ENCODE measurements at places on chromosomes 16 and 17. TPM values are rescaled to one million over a fixed set of nuclear protein-coding genes. Genes with fewer than 3 reads are reported as not detected.

The CLEC18B gene
- total RNA-seq = 1.6 TPM

The COTL1 gene
- total RNA-seq = 545 TPM

The KAT8 gene
- total RNA-seq = 61.2 TPM

The C16orf89 gene
- not detected for total RNA-seq

The TBC1D3E gene
- not detected for total RNA-seq

The TNFRSF13B gene
- not detected for total RNA-seq

DNA sequence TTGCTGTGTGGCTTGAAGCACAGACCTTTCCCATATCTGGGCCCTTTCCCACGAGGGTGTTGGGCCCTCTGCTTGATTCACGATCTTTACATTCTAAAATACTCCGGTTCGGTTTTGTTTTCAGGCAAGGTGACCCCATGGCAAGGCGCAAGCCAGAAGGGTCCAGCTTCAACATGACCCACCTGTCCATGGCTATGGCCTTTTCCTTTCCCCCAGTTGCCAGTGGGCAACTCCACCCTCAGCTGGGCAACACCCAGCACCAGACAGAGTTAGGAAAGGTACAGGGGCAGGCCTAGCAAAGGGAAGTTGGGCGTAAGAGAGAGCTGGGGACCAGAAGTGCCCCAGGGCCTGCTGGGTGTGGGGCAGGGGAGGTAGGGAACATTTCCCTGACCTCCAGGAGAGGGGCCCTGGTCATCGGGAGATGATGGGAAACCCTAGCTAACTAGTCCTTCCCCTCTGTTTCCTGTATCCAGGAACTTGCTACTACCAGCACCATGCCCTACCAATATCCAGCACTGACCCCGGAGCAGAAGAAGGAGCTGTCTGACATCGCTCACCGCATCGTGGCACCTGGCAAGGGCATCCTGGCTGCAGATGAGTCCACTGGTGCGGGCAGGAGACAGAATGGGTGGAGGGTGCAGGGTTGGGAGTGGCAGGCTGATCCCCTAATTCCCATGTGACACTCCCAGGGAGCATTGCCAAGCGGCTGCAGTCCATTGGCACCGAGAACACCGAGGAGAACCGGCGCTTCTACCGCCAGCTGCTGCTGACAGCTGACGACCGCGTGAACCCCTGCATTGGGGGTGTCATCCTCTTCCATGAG lies 1.4 kb downstream of the ALDOA start:
- H3K4me1 ChIP-seq = peaks cover 9% of the 10 kb centered on the region

DNA sequence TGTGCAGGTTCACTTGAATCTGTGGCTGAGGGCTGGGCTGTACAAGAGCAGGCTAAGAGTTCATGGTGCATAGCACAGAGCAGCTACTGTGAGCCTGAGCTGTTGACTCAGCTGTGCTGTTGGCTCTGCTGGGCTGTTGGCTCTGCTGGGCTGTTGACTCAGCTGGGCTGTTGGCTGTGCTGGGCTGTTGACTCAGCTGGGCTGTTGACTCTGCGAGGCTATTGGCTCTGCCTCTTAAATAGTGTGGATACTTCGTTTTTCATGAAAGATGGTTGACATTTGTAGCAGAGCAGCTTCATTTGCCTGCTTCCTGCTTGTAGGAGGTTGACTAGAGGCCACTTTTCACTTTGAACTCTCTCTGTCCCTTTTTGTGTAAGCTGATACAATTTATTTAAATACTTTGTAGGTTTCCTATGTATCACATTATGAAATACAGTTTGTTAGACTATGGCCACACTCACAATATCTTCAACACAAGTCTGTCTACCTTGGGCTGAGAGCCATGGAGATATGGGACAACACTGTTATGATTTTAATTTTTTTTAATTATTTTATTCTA lies 40.3 kb upstream of the CCNF start:
- no peak for DNase-seq
- H3K36me3 ChIP-seq = peaks cover 11% of the 10 kb centered on the region
- no peak overlapping the region for H3K4me3 ChIP-seq
- H3K4me1 ChIP-seq = no peaks in the 10 kb centered on the region
- no peak overlapping the region for H3K27ac ChIP-seq

GRCh38 chr17:56570199-56570598 lies 23.3 kb upstream of the NOG start:
- H3K4me1 ChIP-seq = no peaks in the 10 kb centered on the region
- H3K4me3 ChIP-seq = no peak overlapping the region
- no peak for DNase-seq
- no peaks in the 10 kb centered on the region for H3K36me3 ChIP-seq
- no peak overlapping the region for H3K27ac ChIP-seq

GRCh38 chr17:32482568-32483320 lies 4.0 kb upstream of the CDK5R1 start:
- H3K4me1 ChIP-seq = peaks cover 13% of the 10 kb centered on the region
- H3K27ac ChIP-seq = peak overlapping the region; percentile 14
- peaks cover 8% of the 10 kb centered on the region for H3K27me3 ChIP-seq
- DNase-seq = no peak
- no peak overlapping the region for H3K4me3 ChIP-seq

DNA sequence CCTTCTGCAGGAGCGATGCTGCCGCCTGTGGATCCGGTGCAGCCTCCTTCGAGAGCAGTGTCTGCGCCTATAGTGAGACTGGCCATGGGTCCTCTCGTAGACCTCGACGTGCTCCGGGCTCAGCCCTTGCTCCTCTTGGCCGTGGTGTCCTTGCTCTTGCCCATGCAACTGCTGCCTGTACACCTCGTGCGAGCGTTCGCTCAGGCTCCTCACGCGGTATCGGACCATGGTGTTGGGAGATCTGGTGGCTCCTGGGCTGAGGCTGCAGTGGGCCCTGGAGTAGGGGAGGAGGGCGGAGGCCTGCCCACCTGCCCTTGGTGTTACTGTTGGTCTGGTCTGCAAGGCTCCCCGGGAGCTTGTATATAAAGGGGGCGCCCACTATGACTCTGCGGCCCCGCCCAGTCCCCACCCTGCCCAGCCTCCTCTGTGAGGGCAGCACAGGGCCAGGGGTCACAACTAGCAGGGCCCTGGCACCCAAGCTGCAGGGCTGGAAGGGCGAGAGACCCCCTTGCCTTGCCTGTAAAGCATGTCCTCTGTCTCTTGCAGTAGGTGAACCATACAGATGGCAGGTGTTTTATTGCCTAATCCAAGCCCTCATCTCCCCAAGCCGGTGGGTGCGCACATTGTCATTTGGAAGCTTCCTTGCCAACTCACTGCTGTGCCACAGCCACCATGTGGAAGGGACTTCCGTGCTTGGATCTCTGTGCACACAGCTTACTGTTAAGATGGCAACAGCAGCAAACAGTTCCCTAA lies at the start of gene PRM2:
Gene PRM2, minus strand, starts transcription at position 338 of the 753 bp plus-strand sequence. Its CDS starts 110 bp downstream, at position 228.
- H3K36me3 ChIP-seq = no peaks in the 10 kb centered on the region
- no peak within 1 kb of the TSS for H3K27ac ChIP-seq
- H3K4me3 ChIP-seq = no peak within 1 kb of the TSS

- H3K27me3 ChIP-seq = peaks cover 4% of the 10 kb centered on the region
- H3K36me3 ChIP-seq = peaks cover 2% of the 10 kb centered on the region
- H3K4me1 ChIP-seq = peaks cover 50% of the 10 kb centered on the region
Measured at GRCh38 chr17:2084036-2084765, 29.3 kb downstream of the HIC1 start.

DNA sequence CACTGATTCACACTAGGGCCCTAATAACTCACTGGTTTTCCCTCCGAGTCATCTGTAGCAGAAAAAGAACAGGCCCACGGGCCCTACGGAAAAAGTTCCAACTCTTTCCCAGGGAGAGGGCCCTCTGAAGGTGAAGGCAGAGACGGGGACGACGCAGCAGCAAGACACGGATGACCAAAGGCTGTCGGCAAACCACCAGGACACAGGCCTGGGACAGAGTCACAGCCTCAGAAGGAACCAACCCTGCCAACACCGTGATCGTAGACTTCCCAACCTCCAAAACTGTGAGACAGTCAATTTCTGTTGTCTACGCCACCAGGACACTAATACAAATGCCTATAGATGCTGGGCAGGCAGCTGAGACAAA lies 5.2 kb upstream of the SPHK1 start:
- no peak overlapping the region for H3K27ac ChIP-seq
- H3K36me3 ChIP-seq = no peaks in the 10 kb centered on the region
- no peak for DNase-seq
- peaks cover 12% of the 10 kb centered on the region for H3K27me3 ChIP-seq
- H3K4me3 ChIP-seq = no peak overlapping the region

DNA sequence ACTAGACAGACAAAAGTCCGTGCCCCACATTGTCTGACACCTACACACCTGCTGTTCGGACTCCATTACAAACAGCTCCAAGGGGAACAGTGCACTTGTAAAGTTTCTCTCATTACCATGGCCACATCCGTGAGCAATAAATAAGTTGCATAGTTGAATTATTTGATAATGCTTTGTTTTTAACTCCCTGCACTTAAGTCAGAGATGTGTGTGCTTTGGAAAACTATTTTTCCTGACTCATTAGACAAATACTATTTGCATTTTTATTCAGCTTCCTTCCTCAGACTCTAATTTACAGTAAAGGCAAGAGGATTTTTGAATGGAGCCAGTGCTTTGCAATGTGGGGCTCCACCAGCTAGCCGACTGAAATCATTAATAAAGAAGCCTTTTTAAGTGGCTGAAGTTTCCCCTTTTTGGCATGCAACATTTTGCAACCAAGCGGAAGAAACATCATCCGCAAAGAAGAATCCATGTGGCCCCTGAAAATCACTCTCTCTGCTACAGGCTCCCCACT lies 6.5 kb upstream of the CCL2 start:
- no peaks in the 10 kb centered on the region for H3K36me3 ChIP-seq
- no peaks in the 10 kb centered on the region for H3K4me1 ChIP-seq
- no peak for DNase-seq
- H3K27me3 ChIP-seq = no peaks in the 10 kb centered on the region
- H3K4me3 ChIP-seq = no peak overlapping the region

- H3K27ac ChIP-seq = no peak overlapping the region
Measured at GRCh38 chr17:49996495-49997300, 1.7 kb upstream of the DLX3 start.

DNA sequence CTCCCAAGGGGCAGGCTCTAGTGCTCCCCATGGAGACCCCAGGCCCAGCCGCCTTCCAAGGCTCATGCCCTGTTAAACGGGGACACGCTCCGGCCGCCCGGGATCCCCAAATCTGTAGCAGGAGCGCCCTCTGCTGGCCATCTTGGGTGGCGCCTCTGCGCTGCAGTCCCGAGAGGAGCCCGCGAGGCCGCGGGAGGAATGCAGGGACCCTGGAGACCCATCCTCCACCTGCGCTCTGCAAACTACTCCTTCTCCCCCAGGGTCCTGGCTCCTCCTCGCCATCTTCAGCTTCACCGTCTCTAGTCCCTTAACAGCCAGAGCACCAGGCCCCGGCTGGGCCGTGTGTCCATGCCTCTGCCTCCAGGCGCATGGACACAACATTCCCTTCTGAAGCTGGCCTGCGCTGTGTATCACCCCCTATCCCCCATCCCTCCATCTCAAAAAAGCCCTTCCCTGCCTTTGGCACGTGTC lies 23.6 kb upstream of the KRT17 start:
- H3K27ac ChIP-seq = no peak overlapping the region
- H3K36me3 ChIP-seq = no peaks in the 10 kb centered on the region
- peak overlapping the region; percentile 82 for H3K4me3 ChIP-seq
- peaks cover 5% of the 10 kb centered on the region for H3K27me3 ChIP-seq
- DNase-seq = peak; percentile 95

DNA sequence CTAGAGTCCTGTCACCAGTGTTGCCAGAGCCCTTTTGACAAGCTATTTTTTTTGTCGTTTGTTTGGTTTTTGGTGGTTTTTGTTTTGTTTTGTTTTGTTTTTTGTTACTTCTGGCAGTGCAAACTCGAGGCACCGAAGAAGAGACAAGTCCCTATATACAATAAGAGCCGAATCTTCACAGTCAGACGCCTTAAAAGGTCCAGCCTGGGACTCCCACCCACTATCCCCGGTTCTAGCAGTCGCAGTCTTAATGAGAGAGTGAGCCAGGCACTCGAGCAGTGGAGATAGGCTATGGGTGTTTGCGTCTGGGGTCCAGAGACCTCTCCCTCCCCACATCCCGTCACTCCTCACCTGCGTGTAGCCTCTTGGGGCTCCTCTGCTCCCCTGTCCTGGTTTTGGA lies 1.9 kb downstream of the OR1F1 start:
- peaks cover 33% of the 10 kb centered on the region for H3K27me3 ChIP-seq
- peak overlapping the region; percentile 92 for H3K4me3 ChIP-seq
- no peak for DNase-seq
- peak overlapping the region; percentile 62 for H3K27ac ChIP-seq
- peaks cover 5% of the 10 kb centered on the region for H3K36me3 ChIP-seq
- H3K4me1 ChIP-seq = peaks cover 7% of the 10 kb centered on the region
